ENCODE measurements at places on chromosomes 7 and 10. TPM values are rescaled to one million over a fixed set of nuclear protein-coding genes. Genes with fewer than 3 reads are reported as not detected.

Gene SSMEM1
- total RNA-seq = not detected

- DNase-seq = no peak
Measured at GRCh38 chr7:39703144-39703543, 79.8 kb downstream of the RALA start.

DNA sequence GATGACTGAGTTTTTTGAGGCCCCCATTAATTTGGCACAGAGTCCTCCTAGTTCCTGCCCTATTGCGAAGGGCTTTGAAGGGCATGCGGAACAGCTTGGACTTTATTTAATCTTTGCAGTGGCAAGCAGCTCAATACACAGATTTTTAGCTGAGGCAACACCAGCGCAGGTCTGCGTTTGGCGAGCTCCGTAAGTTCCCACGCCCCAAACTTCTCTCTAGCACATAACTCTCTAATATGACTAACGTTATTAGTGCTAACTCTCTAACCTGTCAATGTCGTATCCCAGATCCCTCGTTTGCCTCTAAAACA is 366 bp upstream of the TAF3 start:
- DNase-seq = no peak

- peak; percentile 27 for DNase-seq
Measured at GRCh38 chr7:139851770-139852481, 22.9 kb downstream of the TBXAS1 start.

Gene DPP6
- 0.05 TPM for total RNA-seq

DNA sequence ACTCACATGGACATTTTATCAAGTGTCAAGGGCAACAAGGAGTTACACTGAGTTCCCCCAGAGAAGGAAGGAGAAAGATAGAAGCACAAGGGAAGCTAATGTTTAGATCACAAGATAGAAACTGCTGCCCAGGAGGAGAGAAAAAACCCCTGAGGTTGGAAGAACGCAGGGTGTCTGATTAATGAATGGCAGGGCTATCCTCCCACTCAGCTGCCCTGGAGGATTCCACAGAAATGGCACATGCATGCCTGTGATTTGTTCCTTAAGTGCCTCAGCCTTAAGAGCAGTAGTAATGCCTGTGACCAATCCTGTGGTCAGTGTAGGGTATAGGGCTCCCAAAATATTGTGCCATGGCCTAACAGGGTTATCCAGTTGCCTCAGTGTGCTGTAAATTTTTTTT is 20.2 kb downstream of the DNAJB9 start:
- DNase-seq = peak; percentile 83

GRCh38 chr10:98950106-98950505 is 285.5 kb downstream of the HPSE2 start:
- no peak for DNase-seq

Gene PKD2L1
- not detected for total RNA-seq

- no peak for DNase-seq
Measured at GRCh38 chr7:111647881-111648280, 85.6 kb upstream of the IMMP2L start.

- no peak for DNase-seq
Measured at GRCh38 chr10:30752481-30752881, 122.9 kb upstream of the LYZL2 start.

Gene MET
- 255 TPM for total RNA-seq

GRCh38 chr7:84256571-84256971 is 62.0 kb upstream of the SEMA3A start:
- no peak for DNase-seq
